ENCODE measurements at places on chromosomes 13 and 19.
A peak's percentile ranks its signal among the peaks of the same experiment; 100 is the strongest.

GRCh38 chr13:110387451-110388107 lies 80.5 kb downstream of the COL4A2 start:
- H3K4me3 ChIP-seq, result no peak overlapping the region
- no peaks in the 10 kb centered on the region for H3K27me3 ChIP-seq
- no peak overlapping the region for H3K27ac ChIP-seq
- H3K36me3 ChIP-seq, result no peaks in the 10 kb centered on the region
- no peak for DNase-seq

GRCh38 chr13:112348642-112349345 lies 27.4 kb upstream of the SPACA7 start:
- no peak overlapping the region for H3K27ac ChIP-seq
- no peaks in the 10 kb centered on the region for H3K27me3 ChIP-seq
- H3K4me1 ChIP-seq, result no peaks in the 10 kb centered on the region
- H3K4me3 ChIP-seq, result no peak overlapping the region
- H3K36me3 ChIP-seq, result no peaks in the 10 kb centered on the region

DNA sequence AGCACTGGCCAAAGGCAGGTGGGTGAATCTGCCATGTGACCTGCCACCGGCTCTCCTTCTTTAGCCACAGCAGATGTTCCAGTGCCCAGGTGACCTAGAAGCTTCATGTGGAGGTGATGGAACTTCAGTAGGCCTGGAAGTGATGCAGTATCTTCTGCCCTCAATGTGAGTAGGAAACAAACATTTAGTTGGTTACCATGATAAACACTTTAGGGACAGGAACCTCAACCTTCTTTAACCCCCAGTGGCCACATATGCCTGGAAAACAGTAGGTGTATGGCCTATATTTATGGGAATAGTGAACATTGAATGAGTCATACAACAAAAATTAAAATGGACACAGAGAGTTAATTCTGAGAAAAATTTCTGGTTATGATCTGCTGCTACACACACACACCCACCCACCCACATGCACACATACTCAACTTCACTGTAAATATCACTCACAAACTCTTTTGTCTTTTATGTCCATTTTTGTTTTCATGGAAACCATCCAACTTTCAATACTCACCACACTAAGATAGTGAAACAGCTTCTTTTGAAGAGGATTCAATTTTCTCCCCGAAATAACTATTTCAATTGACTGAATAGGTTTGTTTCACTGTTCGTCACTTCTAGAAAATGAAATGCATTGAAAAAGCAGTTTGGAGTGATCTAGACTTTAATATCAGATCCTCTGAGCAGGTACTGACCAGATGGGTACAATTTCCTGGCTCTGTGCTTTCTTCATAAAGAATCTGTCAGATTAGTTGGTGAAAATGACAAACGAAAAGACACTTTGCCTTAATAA lies 97.3 kb downstream of the STARD13 start:
- DNase-seq, result no peak
- H3K4me1 ChIP-seq, result no peaks in the 10 kb centered on the region
- H3K27me3 ChIP-seq, result no peaks in the 10 kb centered on the region
- no peak overlapping the region for H3K27ac ChIP-seq

DNA sequence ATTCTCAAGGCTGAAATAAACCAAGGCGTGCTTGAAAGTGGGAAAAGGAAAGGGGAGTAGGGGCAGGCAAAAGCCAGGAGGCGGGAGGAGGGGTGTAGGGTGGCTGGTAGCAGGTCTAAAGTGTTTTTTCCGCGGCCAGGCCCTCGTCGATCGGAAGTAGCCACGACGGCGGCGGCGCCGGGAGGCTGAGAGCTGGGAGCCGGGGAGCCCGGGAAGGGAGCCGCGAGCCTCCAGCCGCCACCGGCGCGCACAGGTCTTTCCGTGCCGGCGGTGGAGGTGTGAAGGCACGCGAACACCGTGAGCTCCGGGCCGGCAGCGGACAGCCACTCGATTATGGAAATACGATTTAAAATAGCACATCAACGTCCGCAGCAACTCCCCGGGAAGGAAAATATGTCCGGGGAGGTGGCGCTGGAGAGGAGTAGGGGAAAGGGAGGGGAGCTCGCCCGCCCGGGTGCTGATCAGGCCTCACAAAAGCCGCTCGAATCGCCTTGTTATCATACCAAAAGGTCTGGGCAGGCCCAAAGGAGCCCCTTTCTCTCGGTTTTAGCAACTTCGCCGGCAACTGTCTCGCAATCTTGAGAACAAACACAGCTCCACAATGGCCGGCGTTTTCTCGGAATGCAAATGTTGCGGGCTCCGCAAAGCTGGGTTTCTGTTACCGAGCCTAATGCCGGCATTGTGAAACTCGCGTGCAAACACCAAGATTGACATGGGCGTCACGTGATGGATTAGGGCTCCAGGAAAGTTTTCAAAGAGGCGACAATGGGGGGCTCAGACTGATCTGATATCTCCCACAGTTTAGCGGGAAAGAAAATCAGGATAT lies 2.9 kb upstream of the PCDH8 start:
- no peaks in the 10 kb centered on the region for H3K4me1 ChIP-seq
- no peak overlapping the region for H3K27ac ChIP-seq
- peak overlapping the region; percentile 43 for H3K4me3 ChIP-seq
- no peaks in the 10 kb centered on the region for H3K36me3 ChIP-seq
- DNase-seq, result no peak

GRCh38 chr19:13098277-13099072 lies 4.2 kb downstream of the LYL1 start:
- H3K4me3 ChIP-seq, result peak overlapping the region; percentile 74
- peaks cover 63% of the 10 kb centered on the region for H3K4me1 ChIP-seq
- peak overlapping the region; percentile 82 for H3K27ac ChIP-seq

DNA sequence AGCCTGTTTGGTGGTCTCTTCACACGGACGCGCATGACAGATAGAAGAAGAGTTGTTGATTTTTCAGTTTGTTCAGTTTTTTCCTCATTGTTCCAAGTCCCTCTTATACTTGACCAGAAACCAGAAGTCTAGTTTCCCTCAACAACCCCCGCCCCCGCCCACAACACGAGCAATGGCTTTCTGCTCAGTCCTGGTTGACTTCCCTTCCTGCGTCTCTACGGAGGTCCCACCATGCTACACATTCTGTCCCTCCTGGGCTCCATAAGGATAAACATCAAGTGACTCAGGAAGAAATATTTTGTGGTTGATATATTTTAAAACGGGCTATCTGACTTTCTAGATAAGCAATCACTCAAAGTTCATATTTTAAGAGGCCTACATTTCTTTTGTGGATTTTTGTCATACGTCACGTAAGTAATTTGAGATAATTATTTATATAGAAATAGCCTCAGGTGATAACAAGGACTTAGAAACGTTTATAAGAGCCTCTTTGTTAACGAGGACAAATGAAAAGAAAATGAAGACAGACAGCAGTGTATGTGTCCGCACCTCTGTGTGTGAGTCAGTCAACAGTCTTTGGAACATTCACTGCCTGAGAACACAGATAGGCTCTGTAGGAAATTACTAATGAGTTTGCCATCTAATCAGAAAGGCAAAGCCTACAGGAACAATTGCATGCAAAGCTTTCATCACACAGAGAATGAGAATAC lies 214.4 kb downstream of the RAP2A start:
- no peaks in the 10 kb centered on the region for H3K36me3 ChIP-seq
- no peak for DNase-seq
- H3K4me1 ChIP-seq, result no peaks in the 10 kb centered on the region

GRCh38 chr13:63948045-63948444 lies 2532.4 kb upstream of the PCDH20 start:
- H3K4me3 ChIP-seq, result no peak overlapping the region
- H3K27me3 ChIP-seq, result no peaks in the 10 kb centered on the region
- no peaks in the 10 kb centered on the region for H3K36me3 ChIP-seq
- DNase-seq, result no peak
- H3K27ac ChIP-seq, result no peak overlapping the region

DNA sequence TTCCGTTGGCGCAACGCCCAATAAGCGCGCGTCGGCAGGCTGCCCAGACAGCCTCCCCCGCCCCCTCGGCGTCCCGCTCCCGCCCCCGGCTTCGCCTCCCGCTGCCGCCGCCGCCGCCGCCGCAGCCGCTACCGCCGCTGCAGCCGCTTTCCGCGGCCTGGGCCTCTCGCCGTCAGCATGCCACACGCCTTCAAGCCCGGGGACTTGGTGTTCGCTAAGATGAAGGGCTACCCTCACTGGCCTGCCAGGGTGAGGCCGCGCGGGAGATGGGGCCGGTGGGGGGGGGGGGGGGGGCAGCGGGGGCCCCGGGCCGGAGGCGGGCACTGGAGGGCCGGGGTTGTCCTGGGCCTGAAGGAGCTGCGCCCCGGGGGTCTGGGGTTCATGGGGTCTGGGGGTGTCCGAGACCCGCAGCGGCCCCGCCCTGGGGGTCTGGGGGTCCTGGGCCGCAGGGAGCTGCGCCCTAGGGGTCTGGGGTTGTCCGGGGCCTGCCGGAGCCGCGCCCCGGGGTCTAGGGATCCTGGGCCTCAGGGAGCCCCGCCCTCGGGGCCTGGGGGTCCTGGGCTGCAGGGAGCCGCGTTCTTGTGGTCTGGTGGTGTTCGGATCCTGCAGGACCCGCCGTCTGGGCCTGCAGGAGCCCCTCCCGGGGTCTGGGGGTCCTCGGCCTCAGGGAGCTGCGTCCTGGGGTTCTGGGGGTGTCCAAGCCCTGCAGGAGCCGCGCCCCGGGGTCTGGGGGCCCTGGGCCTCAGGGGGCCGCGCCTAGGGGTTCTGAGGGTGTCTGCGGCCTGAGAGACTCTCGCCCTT lies at the start of gene HDGFL2:
HDGFL2 (plus strand) TSS at position 124 of the 801 bp plus-strand sequence; CDS start at position 178, 54 bp downstream.
- peaks cover 12% of the 10 kb centered on the region for H3K4me1 ChIP-seq
- peak within 1 kb of the TSS; percentile 77 for H3K27ac ChIP-seq
- peak; percentile 31 for DNase-seq
- H3K4me3 ChIP-seq, result peak within 1 kb of the TSS; percentile 71

- H3K36me3 ChIP-seq, result peaks cover 10% of the 10 kb centered on the region
- no peak for DNase-seq
- no peaks in the 10 kb centered on the region for H3K27me3 ChIP-seq
- H3K4me1 ChIP-seq, result no peaks in the 10 kb centered on the region
- no peak overlapping the region for H3K27ac ChIP-seq
- H3K4me3 ChIP-seq, result peak overlapping the region; percentile 25
Measured at GRCh38 chr19:20558011-20558410, 7.6 kb downstream of the ZNF737 start.

DNA sequence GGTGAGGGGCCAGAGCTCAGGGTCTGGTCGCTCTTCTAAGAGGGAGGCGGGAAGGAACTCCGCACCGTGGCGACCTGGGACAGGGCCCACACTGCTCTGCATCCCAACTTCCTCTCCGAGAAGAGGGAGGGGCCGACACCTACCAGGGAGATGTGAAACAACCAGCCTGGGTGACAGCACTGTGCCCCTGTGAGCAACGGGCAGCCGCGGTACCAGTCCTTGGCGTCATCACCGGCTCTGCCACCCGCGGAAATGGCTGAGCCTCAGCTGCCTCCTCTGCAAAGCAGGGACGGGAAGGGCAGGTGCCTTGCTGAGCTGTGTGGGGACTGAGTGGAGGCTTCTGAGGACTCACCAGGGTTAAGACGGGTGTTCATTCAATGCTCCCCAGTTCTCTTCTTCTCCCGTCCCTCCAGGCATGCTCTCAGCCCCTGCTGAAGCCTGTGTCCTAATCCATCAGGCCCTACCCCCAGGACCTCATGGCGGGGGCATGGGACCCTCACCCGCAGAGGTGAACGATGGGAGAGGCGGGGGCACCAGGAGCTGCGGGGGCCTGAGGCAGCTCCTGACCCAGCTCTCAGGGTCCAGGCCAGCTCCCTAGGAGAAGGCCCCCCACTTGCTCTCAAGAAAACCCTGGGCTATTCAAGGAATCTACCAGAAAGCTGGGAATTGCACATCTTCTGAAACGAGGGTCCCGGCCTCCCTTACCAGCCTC lies 9.3 kb downstream of the ZNF787 start:
- peak overlapping the region; percentile 52 for H3K27ac ChIP-seq
- H3K4me3 ChIP-seq, result no peak overlapping the region
- H3K4me1 ChIP-seq, result peaks cover 20% of the 10 kb centered on the region
- H3K36me3 ChIP-seq, result no peaks in the 10 kb centered on the region
- DNase-seq, result peak; percentile 63
- no peaks in the 10 kb centered on the region for H3K27me3 ChIP-seq

DNA sequence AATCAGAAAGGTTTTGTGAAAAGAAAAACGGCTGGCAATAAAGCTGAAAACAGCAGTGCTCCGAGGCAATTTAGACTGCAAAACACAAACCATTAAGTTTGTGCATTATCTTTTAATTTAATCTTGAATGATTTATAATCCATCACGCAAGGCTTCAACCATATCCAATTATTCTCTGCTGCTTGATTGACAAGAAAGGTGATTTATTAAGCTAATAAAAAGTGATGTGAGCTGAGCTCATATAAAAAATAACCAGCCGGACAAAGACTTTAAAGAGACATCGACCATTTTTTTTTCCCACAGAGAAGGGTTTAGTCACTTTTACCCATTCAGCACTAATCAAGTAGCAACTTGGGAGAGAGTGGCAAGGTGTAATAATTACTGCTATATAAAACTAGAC lies 33.6 kb downstream of the TSHZ3 start:
- H3K27ac ChIP-seq, result no peak overlapping the region
- no peaks in the 10 kb centered on the region for H3K27me3 ChIP-seq
- no peaks in the 10 kb centered on the region for H3K36me3 ChIP-seq
- H3K4me3 ChIP-seq, result no peak overlapping the region
- no peak for DNase-seq

- DNase-seq, result no peak
- no peaks in the 10 kb centered on the region for H3K4me1 ChIP-seq
- no peaks in the 10 kb centered on the region for H3K27me3 ChIP-seq
Measured at GRCh38 chr19:24000656-24001055, 86.0 kb downstream of the ZNF726 start.

DNA sequence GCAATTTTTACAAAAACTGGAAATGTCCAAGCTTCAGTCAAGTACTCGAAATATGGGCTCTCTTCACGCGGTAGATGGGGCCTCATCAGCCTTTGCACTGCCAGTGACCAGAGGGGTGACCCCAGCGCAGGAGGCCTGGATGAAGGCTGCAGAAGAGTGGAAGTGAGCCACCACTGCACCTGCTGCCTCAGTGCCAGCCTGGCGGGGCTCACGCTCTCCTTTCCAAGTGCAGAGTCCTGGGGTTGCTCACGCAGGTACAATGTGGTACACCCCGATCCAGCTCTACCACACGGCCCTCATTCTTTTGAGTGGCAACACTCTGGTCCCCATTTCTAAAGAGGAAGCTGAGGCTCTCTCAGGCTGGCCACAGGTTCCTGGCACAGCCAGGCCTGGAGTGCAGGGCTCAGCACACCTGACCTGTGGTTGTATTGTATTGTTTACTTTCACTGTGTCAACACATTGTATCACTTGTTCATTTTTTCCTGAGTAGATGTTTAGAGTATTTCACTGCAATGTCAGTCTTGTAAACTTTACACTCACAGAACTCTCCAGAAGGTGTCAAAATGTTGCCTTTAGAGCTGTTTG lies 97.3 kb upstream of the SOX1 start:
- no peak overlapping the region for H3K4me3 ChIP-seq
- H3K4me1 ChIP-seq, result no peaks in the 10 kb centered on the region
- H3K36me3 ChIP-seq, result no peaks in the 10 kb centered on the region
- DNase-seq, result no peak
- no peak overlapping the region for H3K27ac ChIP-seq

GRCh38 chr13:39269004-39269403 lies 230.7 kb downstream of the NHLRC3 start:
- no peaks in the 10 kb centered on the region for H3K36me3 ChIP-seq
- no peak overlapping the region for H3K27ac ChIP-seq
- DNase-seq, result no peak

- H3K4me1 ChIP-seq, result no peaks in the 10 kb centered on the region
- H3K27ac ChIP-seq, result no peak overlapping the region
- DNase-seq, result no peak
- H3K4me3 ChIP-seq, result no peak overlapping the region
- H3K27me3 ChIP-seq, result no peaks in the 10 kb centered on the region
Measured at GRCh38 chr13:79043208-79043607, 362.8 kb downstream of the RBM26 start.

- H3K27me3 ChIP-seq, result no peaks in the 10 kb centered on the region
- H3K27ac ChIP-seq, result no peak overlapping the region
- H3K4me3 ChIP-seq, result no peak overlapping the region
- no peaks in the 10 kb centered on the region for H3K36me3 ChIP-seq
Measured at GRCh38 chr19:45130888-45131615, 29.7 kb downstream of the NKPD1 start.

All from naive thymus-derived CD4-positive, alpha-beta T cell (primary cell).